NCI-H1417 treated with DMSO at 0.1 percent for 48 hours (cell line): ENCODE measurements at places on chromosomes 6 and 20.
A peak's percentile ranks its signal among the peaks of the same experiment; 100 is the strongest.

DNA sequence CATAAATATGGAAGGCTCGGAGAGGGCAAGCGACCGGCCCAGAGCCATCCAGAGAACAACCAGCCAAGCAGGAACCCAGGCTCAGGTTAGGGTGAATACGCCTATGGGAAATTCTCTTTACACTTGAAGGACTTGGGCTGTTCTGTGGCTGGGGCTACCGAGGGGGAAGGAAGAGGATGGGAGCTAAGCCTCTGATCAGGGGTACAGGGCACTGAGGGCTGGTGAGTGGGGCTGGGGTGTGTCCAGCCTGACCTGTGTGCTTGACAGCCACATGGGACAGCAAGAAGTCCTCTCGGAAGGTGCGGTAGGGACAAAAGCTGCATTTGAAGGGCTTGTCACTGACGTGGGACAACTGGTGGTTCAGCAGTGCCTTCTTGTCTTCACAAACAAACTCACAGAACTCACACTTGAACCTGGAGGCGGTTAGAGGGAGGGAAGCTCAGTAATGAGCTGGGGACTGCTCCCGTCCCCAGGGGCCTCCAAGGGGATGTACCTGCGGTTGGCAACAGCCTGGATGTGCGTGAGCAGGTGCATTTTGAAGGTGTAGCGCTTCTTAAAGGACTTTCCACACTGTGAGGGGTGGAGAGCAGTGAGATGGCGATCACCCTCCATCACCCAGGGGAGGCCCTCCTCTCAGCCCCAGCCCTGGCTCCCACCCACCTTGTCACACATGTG is 11.9 kb downstream of the ZNF335 start:
- DNase-seq, result no peak

DNA sequence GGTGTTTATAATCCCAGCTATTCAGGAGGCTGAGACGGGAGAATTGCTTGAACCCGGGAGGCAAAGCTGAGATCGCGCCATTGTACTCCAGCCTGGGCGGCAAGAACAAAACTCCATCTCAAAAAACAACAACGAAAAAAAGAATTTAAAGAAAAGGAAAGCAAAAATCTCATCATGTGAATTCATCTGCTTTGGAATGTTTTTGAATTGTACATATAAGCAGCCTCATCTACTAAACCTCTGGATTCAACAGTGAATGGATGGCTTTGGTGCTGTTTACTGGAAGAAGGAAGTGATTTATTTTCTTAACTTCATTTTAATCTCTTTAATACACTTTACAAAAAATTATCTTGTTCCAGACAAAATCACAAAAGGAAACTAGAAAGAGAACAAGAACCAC is 51.8 kb upstream of the PNRC1 start:
- DNase-seq, result no peak

GRCh38 chr6:87936065-87936464 is 111.6 kb upstream of the SPACA1 start:
- no peak for DNase-seq

GRCh38 chr6:31681135-31681671 is 336 bp upstream of the LY6G5C start:
- no peak for DNase-seq

DNA sequence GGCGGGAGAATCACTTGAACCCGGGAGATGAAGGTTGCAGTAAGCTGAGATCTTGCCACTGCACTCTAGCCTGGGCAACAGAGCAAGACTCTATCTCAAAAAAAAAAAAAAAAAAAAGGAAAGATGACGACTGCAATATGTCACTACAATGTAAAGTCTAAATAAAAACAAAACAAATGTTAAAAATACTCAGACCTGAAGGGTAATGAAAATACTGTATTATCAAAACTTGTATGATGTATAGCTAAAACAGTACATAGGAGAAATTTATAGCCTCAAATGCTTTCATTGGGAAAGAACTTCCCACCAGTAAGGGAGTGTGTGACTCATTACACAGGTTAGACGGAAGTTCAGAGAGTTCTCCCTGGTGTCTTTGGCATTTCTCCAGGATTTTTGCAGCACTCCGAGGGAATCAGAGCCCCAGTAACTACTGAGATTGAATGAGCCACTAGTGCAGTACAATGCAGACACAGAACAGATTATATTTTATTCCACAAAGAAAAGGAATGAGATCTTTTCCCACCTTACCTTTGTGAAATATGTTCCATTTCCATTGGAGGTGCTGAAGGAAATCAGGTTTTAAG is 12.5 kb upstream of the RALGAPB start:
- DNase-seq, result peak; percentile 12

DNA sequence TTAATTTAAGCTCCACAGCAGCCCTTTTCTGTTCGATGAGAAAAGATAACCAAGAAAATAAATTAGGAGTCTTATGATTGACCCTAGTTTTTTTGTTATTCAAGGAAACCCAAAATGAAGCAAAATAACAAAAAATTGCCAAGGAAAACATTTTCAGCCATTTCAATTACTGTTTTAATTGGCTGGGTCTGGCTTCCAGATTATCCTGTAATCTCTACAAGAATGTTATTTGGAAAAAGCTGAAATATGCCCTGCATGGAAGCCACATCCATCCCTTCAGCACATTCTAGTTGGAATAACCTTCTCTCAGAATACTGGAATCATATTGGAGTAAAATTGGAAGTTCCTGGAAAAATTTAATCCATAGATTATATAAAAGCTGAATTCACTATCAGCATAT is 191.1 kb upstream of the CCN2 start:
- no peak for DNase-seq

GRCh38 chr20:47799116-47799715 is 13.9 kb upstream of the SULF2 start:
- DNase-seq, result no peak

DNA sequence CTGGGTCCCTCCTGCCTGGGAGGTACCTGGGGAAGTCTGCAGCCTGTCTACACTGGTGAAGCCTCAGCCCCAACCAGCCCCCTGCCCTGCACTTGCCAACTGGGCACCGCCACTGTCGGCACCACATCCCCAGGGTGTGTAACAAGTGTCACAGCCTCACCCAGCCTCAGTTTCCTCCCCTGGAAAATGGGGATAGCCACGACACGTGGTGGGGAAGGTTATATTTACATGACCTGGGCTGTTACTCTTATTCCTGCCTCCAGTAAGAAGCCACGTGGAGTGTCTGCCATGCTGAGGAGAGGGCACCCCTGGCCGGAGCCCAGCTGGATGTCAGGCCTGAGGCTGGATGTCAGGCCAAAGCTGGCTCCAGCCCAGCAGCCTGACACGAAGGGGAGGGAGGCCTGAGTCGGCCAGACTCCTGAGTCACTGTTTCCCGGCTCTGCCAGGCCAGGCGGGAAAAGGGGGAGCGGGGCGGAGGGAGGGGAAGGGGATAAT is 44.9 kb downstream of the SNAI1 start:
- DNase-seq, result no peak

- DNase-seq, result no peak
Observed at GRCh38 chr6:30543821-30544220, 12.5 kb downstream of the GNL1 start.

DNA sequence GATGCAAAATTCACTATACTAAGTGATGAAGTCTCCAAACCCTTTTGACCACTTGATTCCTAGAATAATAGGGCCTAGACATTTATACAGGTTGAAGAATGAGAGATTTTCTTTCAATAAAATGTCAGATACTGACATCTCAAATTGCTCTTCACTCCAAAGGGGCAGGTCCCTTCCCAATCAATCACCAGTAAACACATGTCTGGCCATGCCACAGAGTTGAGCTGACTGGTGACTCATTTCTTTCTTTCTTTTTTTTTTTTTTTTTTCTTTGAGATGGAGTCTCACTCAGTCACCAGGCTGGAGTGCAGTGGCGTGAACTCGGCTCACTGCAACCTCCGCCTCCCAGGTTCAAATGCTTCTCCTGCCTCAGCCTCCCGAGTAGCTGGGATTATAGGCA is 388.6 kb upstream of the BTBD3 start:
- no peak for DNase-seq

- DNase-seq, result no peak
Observed at GRCh38 chr6:11043378-11043960, 636 bp downstream of the ELOVL2 start.

DNA sequence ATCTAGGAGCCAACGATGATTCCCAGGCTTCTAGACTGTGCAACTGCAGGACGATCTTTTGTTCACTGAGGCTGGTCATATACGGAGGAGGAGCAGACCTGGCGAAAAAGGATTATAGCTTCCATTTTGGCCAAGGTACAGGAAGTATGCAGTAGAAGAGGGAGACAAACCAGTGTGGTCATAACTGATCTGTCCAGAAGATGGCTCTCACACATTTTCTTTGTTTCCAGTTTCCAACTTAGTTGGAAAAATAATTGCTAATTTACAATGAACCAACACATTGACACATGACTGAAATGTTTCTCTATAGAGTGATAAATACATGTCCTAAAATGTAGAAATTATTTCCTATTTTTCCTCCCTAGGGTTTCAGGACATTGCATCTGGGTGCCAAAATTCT is 364.1 kb upstream of the BTBD3 start:
- no peak for DNase-seq

DNA sequence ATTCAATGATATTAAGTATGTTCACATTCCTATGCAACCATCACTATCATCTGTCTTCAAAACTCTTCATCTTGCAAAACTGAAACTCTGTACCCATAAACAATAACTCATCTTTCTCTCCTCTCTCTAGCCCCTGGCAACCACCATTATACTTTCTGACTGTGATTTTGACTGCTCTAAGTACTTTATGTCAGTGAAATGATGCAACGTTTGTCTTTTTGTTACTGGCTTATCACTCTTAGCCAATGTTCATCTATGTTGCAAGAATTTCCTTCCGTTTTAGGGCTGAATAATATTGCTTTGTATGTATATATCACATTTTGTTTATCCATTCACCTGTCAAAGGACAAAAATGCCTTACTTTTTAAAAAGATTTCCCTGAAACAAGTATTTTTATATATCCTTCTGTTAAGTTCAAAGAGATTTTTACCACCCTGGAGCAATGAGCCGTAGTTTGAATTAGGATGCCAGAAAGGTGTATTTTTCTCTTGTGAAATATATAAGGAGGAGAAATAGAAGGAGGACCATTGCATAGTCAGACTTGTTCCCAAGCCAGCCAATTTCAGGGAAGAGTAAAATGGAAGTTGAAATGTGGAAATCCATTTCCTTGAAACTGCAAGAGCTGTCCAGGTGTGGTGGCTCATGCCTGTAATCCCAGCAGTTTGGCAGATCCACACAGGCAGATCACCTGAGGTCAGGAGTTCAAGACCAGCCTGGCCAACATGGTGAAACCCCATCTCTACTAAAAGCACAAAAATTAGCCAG is 4.0 kb upstream of the CGAS start:
- no peak for DNase-seq

DNA sequence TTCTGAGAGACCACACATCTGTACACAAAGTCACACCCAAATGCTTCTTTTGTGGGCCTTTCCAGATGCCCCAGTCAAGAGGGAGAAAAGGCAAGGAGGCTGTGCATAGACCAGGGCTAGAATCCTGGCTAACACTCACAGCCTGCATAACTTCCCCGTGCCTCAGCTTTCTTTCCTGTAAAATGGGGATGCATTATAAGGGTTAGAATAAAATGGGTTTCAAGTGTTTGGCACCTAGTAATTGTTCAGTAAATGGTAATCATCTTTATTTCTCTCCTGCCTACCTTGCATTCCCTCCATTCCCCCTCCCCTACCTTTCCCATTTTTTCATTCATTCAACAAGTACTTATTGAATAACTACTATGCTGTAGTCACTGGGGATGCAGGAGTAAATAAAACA is 29.4 kb downstream of the UNC5CL start:
- no peak for DNase-seq

- DNase-seq, result no peak
Observed at GRCh38 chr6:126983779-126984178, 134.7 kb upstream of the RSPO3 start.

GRCh38 chr6:170462366-170463020 is 90.6 kb downstream of the PSMB1 start:
- DNase-seq, result no peak

GRCh38 chr6:36650848-36651478 is 27.6 kb upstream of the CDKN1A start:
- no peak for DNase-seq

DNA sequence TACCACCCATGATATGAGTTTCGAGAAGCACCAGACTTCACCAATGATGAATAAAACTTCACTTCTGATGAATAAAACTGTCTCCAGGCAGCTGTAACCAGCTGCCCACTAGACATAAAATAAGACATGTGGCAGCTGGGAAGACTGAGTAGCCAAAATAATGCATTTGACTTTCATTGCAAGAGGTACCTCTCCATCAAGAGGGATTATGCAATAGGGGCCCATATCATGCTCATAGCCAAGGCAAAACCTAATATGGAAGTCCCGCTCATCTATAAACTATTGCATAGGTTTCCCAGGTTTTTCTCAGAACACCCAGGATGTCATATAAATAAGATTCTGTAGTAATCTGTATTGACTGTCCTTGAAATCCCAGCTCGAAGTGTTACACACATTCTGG is 155.5 kb downstream of the SIM1 start:
- DNase-seq, result no peak

- DNase-seq, result no peak
Observed at GRCh38 chr6:135567375-135568083, 70.0 kb upstream of the AHI1 start.

DNA sequence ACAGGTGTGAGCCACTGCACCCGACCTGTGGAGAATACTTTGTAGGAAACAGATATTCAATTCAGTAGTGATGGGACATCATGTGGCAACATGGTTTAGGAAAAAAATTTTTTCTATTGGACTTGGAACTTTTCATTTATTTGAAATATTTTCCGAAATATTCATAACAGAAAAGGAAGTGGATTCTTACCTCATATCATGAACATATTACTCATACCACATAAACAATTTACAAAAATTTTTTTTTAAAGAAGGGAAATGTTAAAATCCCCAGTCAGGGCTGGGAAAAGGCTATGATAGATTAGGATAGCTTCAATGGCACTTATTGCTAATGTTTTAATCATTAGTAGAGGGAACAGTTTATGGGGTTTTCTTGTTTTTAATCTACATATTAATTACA is 6.8 kb upstream of the ALDH8A1 start:
- no peak for DNase-seq

- no peak for DNase-seq
Observed at GRCh38 chr6:152212437-152212836, 405.0 kb downstream of the ESR1 start.

GRCh38 chr6:166364456-166364855 is 18.3 kb downstream of the MPC1 start:
- no peak for DNase-seq

DNA sequence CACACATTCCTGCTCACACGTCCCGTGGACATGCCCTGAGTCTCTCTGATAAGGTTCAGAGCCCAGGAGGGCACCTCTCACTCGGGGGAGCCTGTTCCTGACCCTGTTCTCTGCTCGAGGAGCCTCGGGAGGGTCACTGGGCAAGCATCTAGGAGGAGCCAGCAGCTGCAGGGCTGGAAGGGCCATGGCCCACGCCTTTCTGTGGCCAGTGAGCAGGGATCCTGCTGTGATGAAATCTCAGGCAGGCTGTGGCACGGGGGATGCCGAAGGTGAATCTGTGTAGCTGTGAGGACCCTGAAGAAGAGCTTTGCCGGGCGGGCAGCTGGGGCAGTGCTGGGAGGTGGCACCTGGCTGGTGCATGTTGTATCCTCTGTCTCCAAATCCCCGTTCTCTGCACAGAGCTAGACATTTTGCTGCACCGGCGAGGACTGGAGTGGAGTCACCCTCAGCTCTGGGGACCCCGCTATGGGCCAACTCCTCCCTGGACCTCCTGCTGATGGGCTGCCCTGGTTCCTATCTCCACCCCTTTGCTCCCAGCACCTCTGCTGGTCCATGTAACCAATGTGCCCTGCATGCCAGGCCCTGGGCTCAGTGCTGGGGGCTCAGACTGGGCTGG is 7.1 kb upstream of the NPBWR2 start:
- no peak for DNase-seq
